ENCODE measurements at places on chromosomes 5 and 9.

GRCh38 chr9:6219981-6220380 is 4.4 kb downstream of the IL33 start:
- no peak for DNase-seq

- DNase-seq, result no peak
Measured at GRCh38 chr9:129455151-129455995, 165.5 kb downstream of the C9orf50 start.

DNA sequence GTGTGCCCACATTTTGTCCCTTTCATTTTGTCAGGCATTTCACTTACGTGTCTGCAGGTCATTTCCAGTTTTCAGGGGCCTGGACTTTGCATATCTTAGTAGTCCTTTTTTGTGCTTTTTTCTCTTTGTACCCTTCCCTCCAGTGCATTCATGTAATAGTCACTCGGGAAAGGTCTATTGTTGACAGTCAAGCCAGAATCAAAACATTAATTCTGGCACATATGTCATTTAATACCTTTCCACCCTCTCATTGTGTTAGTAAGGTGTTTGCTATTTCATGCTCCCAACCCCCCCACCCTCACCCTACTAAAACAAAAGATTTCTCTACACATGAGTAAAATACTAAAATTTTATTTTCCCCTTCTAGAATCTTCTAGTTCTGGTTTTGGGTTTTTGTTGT is 42.7 kb downstream of the UGCG start:
- DNase-seq, result no peak

- DNase-seq, result no peak
Measured at GRCh38 chr5:104661256-104661655, 1098.7 kb upstream of the NUDT12 start.

DNA sequence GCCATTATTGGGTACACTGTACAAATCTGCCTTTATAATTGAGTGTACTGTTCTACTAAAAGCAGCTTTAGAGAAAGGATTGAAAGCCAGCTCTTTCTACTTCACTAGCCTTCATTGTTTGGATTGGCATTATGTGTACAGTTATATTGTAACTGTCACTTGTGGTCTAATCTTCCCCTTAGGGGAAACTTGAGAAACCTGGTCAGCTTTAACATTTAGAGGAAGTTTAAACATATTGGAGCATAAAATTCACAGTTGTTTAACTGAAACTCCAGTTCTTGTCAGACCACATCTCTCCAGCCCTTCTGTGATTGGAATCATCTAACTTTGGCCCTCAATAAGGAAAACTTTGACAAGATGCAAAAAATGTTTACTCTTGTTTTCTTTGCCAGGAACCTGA is 24.6 kb downstream of the PIK3R1 start:
- no peak for DNase-seq

- no peak for DNase-seq
Measured at GRCh38 chr5:150599917-150600511, 40.4 kb upstream of the SYNPO start.

GRCh38 chr5:122259995-122260394 is 52.0 kb upstream of the SNCAIP start:
- no peak for DNase-seq

GRCh38 chr5:130066644-130067043 is 162.4 kb downstream of the CHSY3 start:
- no peak for DNase-seq

- DNase-seq, result no peak
Measured at GRCh38 chr5:148145916-148146315, 22.4 kb upstream of the SPINK14 start.

- no peak for DNase-seq
Measured at GRCh38 chr5:17190242-17190778, 27.1 kb upstream of the BASP1 start.

DNA sequence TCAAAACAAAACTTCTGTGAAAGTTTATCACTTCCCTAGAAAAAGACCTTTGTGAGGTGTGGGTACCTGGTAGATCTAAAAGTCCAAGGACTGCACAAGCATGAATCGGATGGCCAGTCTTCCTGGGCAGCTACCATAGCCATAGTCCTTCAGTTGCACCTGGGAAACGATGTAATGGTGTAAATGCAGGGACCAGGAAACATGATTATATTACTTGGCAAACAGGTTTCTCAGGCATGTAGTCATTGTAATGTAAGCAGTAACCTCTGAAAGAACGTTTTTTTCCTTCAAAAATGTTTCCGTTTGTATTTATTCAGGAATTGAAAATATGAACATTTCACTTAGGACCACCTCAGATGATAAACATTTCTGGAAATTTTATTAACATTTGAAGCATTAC is 433.4 kb downstream of the DTWD2 start:
- DNase-seq, result no peak

DNA sequence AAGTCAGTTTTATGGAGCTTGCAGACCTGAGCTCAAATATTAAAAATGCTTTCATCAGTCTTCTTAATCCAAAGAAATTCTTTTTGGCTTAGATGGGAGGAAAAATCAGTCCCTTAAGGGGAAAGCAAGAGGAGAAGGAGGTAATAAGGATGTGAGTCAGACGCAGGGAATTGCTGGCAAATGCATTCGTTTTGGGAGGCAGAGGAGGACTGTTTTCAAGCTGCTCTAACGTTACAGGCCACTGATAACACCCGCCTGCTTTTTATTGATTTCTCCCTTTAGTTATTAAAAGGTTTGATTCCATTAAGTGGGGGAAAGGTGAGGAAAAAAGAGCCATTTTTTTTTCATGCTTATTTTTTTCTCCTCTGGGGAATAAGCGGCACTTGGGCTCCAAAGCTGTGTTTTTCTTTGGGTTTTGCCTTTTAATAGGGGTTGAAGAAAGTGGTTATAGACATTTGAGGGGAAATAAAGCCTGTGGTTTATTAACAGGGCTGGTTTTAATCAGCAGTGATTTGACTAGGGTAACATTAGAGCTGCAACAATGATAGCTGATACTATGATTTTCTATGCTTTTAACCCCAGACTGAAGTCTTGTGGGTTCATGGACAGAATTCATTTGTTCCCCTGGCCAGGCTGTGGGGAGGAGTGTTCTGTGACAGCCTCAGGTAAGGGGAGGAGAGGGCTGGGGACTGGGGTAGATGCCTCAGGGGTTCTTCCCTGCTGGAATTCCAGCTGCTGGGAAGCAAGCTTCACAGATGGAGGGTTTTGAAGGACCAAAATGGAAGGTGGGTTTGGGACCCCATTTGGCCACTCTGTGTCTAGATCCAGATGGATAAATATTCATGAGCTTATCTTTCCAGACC is 225.2 kb downstream of the GAS1 start:
- DNase-seq, result no peak

GRCh38 chr9:130872912-130873503 is 23.6 kb downstream of the QRFP start:
- DNase-seq, result no peak

GRCh38 chr5:125422342-125422741 is 675.9 kb upstream of the ZNF608 start:
- DNase-seq, result no peak

DNA sequence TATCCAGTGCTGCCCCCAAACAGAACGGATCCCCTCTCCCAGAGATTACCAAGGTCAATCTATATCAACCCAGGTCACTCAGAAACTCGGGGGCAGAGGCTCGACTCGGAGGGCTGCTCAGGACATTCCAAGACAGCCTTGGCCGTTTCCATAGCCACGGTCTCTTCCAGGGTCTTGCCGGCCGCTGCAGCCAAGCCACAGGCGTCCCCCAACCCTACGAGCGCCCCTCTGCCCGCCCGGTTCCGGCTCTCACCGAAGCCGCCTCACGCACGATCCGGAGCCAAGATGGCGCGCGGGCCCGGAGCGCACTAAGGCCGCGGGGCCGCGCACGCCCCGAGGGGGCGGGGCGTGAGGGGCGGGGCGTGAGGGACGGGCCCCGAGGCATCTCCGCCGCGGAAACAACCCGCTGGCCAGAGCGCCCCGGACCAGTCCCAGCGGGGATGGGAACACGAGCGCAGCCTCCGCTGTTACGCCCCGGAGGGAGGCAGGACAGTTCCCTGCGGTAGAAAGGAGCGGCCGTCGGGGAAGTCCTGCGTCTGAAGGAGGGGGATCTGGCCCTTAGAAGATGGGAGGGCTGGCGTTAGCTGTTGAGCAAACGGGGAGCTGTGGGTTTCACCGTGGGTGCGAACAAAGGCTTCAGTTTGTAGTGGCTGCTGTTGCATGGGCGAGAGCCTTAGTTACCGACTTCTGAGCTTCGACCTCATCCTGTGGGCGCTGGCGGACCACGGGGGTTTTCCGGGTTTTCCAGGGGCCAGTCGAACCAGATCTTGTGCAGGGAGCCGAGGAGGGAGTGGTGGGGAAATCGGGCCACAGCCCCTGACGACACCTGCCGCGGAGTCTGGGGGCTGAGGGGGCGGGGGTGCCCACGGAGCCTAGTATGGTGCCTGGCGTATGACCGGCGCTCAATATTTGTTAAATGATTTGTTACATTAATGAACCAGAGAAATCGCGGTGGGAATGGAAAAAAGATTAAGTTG is at the start of gene RPP25L:
Gene RPP25L, minus strand, starts transcription at position 287 of the 977 bp plus-strand sequence. CDS start 801 bp downstream, outside the sequence.
- DNase-seq, result peak; percentile 73

DNA sequence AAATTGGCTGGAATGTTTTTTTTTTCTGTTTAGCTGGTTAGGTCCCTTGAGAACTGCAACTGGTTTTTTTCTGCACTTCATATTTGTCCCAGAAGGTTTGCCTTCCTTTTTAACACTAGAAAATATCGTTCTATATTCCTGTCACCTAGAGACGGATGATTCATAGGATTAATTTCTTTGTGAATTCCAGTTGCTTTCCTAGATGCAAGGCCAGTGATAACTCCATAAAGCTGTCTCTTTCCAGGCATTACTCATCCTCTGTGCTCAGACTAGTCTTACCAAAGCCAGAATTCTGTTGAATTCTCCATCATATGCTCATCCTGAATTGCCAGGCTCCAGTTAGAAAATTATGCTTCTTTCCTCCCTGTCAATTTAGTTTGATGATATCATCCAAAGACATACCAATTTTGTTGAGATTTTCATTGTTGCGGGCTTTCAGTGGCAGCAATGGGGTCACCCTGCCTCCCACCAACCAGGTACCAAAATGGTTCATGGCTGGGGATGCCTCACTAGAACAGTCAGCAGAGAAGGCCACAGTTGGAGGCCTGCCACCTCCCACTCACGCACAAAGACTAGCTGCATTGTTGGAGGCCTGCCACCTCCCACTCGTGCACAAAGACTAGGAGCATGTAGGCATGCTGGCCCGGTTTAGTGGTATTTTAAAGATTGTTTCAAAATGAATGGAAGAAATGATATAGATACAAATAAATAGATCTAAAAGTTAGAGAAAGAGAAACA is 8.5 kb downstream of the BAAT start:
- DNase-seq, result no peak

DNA sequence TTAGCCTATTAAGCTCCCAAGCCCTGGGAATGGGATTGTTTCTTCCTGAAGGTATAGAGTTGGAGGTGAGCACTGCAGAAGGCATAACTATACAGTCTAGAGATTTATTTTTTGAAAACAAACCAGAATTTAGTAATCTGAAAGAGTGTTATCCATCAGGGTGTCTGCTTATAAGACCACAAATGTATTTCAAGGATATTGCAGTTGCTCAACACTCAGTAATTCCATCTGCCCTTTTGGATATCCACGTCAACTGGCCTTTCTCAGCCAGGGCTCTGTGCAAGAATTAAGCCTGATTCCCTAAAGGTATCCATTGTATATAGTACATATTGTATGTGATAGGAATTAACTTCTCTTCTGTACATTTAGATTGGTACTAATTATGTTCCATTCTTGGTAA is 15.0 kb upstream of the IL31RA start:
- DNase-seq, result no peak

- no peak for DNase-seq
Measured at GRCh38 chr9:127884427-127884911, 7.0 kb upstream of the AK1 start.

DNA sequence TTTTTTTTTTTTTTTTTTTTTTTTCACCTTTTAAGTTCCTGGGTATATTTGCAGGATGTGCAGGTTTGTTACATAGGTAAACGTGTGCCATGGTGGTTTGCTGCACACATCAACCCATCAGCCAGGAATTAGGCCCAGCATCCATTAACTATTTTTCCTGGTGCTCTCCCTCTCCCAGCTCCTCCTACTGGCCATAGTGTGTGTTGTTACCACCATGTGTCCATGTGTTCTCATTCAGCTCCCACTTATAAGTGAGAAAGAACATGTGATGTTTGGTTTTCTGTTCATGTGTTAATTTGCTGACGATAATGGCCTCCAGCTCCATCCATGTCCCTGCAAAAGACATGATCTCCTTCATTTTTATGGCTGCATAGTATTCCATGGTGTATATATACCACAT is 350.5 kb downstream of the MAN2A1 start:
- DNase-seq, result no peak

DNA sequence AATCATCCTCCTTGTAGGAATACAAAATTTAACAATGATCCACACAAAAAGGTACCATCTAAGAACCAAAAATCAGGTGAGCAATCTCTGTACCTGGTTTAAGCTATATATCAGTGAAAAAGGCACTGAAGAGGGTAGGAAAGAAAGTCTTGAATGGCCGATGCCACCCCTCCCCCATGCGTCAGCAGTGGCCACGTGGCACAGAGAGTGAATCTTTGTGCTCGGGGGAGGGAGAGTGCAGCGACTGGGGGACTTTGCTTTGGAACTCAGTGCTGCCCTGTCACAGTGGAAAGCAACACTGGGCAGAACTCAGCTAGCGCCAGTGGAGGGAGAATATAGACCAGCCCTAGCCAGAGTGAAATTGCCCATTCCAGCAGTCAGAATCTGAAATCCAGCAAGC is 28.3 kb upstream of the PDE4D start:
- no peak for DNase-seq

GRCh38 chr9:7976167-7976755 is 176.7 kb upstream of the DMAC1 start:
- no peak for DNase-seq

- DNase-seq, result no peak
Measured at GRCh38 chr5:120062515-120062917, 401.6 kb upstream of the PRR16 start.

GRCh38 chr5:171524466-171524865 is 105.0 kb downstream of the FGF18 start:
- DNase-seq, result no peak

GRCh38 chr5:68884883-68885282 is 208.9 kb upstream of the SLC30A5 start:
- DNase-seq, result no peak

GRCh38 chr9:135359764-135360163 is 119.8 kb upstream of the PPP1R26 start:
- no peak for DNase-seq
